Effector memory CD4-positive, alpha-beta T cell (primary cell): ENCODE measurements at places on chromosomes 2 and 18.

GRCh38 chr2:64718250-64718885 is 64.7 kb upstream of the SERTAD2 start:
- H3K36me3 ChIP-seq = no peaks in the 10 kb centered on the region
- H3K27me3 ChIP-seq = no peaks in the 10 kb centered on the region
- H3K27ac ChIP-seq = no peak overlapping the region
- no peak for DNase-seq
- no peaks in the 10 kb centered on the region for H3K4me1 ChIP-seq

DNA sequence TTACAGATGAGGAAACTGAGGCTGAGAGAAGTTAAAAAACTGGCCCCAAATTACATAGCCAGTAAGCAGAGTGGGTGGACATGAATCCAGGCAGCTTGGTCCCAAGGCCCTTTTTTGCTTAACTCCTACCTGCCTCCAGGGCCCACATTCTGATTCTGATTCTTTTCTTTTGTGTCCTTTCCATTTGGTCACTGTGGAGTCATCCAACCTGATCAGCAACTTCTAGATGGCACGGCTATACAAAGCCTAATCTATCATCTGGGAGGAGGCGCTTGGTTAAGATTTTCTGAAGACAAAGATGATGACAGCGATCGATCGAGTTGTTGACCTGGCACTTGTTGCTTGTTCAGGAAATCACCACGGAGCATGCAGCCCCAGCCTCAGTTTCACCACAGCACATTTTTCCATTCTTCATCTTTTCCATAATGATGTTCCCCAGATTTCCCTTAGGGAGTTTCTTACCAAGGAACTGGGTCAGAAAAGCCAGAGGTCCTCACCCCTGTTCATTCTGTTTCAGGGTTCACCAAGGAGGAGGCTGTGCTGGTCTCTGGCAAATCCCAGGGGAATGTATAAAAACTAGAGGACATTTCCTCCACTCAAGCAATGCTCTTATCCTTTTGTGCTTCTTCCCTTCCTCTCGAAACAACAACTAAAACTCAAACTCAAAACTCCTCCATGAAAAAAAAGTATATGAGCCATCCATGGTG is 6.9 kb upstream of the IGFBP2 start:
- H3K27me3 ChIP-seq = no peaks in the 10 kb centered on the region
- no peak overlapping the region for H3K4me3 ChIP-seq
- DNase-seq = no peak
- no peak overlapping the region for H3K27ac ChIP-seq

DNA sequence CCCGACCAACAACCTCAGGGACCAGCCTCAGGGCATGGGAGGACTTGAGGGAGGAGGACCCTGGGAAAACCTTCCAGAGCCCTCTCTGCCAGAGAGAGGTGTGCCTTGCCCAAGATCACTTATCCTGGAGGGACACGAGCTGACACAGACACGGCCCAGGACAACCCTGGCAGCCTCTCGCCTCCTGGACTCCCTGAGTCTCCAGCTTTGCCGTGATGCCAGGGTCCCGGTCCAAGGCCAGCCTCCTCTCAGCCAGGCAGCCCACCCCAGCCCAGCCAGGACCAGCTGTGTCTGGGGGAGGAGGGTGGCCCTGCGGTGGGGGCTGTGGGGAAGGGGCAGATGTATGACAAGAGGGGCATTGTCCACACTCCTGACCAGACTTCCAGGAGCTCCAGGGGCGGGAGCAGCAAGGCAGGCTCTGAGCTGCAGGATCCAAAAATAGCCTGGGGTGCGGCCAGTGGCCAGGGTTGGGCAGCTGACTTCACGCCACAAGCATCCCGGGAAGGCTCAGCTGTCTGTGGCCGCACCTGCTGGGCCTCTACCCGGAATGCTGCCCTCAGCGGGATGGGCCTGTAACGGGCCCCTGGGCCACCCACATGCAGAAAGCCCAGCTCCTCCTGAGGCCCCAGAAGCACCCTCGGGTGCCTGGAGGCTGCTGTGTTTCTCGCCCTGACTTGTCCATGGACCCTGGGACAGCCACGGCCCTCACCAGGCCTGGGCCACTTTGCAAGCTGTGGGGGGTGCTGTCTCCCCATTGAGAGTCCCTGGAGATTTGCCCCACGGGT is 65.5 kb upstream of the GPC1 start:
- no peak for DNase-seq
- H3K27me3 ChIP-seq = no peaks in the 10 kb centered on the region
- H3K4me1 ChIP-seq = no peaks in the 10 kb centered on the region
- H3K4me3 ChIP-seq = no peak overlapping the region
- no peak overlapping the region for H3K27ac ChIP-seq

GRCh38 chr18:57547260-57547659 is 39.2 kb downstream of the FECH start:
- H3K27me3 ChIP-seq = no peaks in the 10 kb centered on the region
- DNase-seq = no peak
- H3K36me3 ChIP-seq = peaks cover 9% of the 10 kb centered on the region
- no peak overlapping the region for H3K4me3 ChIP-seq
- no peak overlapping the region for H3K27ac ChIP-seq

DNA sequence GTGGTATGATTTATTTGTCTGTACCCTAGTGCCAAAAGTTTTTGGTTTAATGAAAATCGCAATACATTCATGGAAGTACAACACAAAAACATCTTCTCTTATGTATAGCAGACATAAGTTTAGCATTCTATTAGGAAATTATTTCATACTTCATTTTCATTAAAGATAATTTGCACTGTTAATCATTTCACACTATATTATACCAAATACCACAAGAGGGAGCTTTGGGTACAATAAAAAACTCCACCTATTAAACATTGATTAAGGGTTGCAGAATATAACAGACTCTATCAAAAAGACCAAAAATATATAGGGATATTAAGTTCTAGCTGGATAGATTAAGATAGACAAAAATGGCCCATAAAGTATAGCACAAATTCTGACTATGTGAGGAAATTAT is 79.0 kb downstream of the SLC66A3 start:
- H3K27me3 ChIP-seq = no peaks in the 10 kb centered on the region
- H3K36me3 ChIP-seq = peaks cover 5% of the 10 kb centered on the region
- H3K27ac ChIP-seq = no peak overlapping the region
- H3K4me3 ChIP-seq = no peak overlapping the region

DNA sequence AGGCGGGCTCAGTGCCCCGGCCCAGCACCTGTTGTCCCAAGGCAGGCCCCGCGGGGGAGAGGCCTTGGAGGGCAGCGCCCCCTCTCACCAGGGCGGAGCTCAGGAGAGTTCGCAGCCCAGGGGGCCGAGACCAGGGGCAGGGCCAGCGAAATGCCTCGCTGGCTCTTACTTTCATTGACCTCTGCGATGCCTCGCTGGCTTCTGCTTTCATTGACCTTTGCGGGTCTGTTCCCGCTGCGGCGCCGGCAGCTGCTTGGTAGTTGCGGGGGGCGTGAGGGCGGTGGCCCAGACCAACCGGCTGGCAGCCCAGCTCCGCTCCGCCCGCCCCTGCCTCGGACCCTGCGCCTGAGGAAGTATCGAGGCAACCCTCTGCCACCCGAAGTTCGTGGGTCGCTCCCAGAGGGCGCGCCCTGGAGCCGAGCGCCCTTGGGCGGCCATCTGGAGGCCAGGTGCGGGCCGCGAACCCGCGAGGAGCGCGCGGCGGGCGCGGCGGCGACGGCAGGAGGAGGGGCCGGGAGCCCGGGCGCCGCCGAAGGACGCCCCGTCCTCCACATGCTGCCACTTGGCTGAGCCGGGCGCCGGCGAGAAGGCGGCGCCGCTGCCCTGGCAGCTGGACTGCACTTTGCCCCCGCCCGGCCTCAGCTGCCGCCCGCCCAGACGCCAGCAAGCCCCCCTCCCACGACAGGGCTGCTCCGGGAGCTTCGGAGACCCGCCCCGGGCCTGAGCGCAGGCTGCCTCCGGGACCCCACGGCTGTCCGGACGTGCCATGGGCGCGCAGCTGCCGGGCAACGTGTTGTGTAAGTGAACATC is 118.0 kb upstream of the MSTN start:
- DNase-seq = no peak
- no peaks in the 10 kb centered on the region for H3K36me3 ChIP-seq
- no peak overlapping the region for H3K27ac ChIP-seq
- H3K4me1 ChIP-seq = no peaks in the 10 kb centered on the region
- H3K27me3 ChIP-seq = peaks cover 4% of the 10 kb centered on the region

- DNase-seq = no peak
- no peak overlapping the region for H3K4me3 ChIP-seq
- no peak overlapping the region for H3K27ac ChIP-seq
These were observed 176.5 kb upstream of the SPRED2 start for GRCh38 chr2:65608916-65609315.

- H3K27me3 ChIP-seq = no peaks in the 10 kb centered on the region
- H3K4me1 ChIP-seq = no peaks in the 10 kb centered on the region
- H3K4me3 ChIP-seq = no peak overlapping the region
- no peak overlapping the region for H3K27ac ChIP-seq
- no peaks in the 10 kb centered on the region for H3K36me3 ChIP-seq
These were observed 234.8 kb downstream of the DSEL start for GRCh38 chr18:67281746-67282145.

GRCh38 chr2:103808814-103809213 is 1045.1 kb upstream of the POU3F3 start:
- H3K4me3 ChIP-seq = no peak overlapping the region
- no peaks in the 10 kb centered on the region for H3K36me3 ChIP-seq
- H3K27ac ChIP-seq = no peak overlapping the region
- no peak for DNase-seq
- H3K27me3 ChIP-seq = no peaks in the 10 kb centered on the region
- no peaks in the 10 kb centered on the region for H3K4me1 ChIP-seq

GRCh38 chr2:66433945-66434678 is 813 bp upstream of the MEIS1 start:
- H3K4me3 ChIP-seq = peak overlapping the region; percentile 13
- peaks cover 21% of the 10 kb centered on the region for H3K27me3 ChIP-seq
- H3K4me1 ChIP-seq = peaks cover 20% of the 10 kb centered on the region
- no peaks in the 10 kb centered on the region for H3K36me3 ChIP-seq
- H3K27ac ChIP-seq = no peak overlapping the region

DNA sequence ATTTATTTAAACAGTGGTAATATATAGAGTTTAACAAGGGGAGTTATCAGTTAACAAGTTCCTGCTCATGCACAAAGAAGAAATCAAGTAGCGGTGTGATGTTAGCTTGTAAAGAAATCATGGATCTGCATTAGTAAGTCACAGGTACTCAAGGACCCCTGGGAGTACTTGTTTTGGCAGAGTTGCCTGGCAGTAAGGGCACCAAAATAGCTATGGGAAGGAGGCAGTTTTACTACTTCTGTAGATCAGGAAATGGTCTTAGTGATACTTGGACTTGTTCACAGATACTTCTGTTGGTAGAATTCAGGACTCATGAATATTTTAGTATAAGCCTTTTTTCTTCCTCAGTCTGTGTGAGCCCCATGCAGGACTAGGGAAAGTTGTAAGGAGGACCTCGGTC is 107.3 kb upstream of the IL1R2 start:
- no peak overlapping the region for H3K4me3 ChIP-seq
- H3K27me3 ChIP-seq = no peaks in the 10 kb centered on the region
- no peak overlapping the region for H3K27ac ChIP-seq
- no peak for DNase-seq

- H3K4me1 ChIP-seq = no peaks in the 10 kb centered on the region
- H3K4me3 ChIP-seq = no peak overlapping the region
- no peak for DNase-seq
- H3K36me3 ChIP-seq = no peaks in the 10 kb centered on the region
- H3K27ac ChIP-seq = no peak overlapping the region
These were observed 23.3 kb downstream of the CHST10 start for GRCh38 chr2:100394111-100394641.

DNA sequence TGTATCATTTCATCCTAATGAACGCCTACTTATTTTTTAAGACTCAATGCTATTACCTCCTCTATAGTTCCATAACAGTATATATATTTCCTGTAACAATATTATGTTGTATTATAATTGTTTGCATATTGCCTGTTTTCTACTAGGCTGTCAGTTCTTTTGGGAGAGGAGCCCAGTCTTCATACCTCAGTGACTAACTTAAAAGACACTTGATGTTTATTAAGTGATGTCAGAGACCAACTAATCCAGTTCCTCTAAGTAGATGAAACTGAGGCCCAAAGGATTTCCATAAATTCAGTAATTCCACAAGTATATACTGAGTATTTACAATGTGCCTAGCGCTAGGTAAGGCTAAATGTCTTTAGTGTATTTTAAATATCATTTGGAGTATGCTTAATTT is 48.9 kb upstream of the AAK1 start:
- H3K36me3 ChIP-seq = no peaks in the 10 kb centered on the region
- peaks cover 64% of the 10 kb centered on the region for H3K4me1 ChIP-seq
- H3K4me3 ChIP-seq = no peak overlapping the region
- no peaks in the 10 kb centered on the region for H3K27me3 ChIP-seq

DNA sequence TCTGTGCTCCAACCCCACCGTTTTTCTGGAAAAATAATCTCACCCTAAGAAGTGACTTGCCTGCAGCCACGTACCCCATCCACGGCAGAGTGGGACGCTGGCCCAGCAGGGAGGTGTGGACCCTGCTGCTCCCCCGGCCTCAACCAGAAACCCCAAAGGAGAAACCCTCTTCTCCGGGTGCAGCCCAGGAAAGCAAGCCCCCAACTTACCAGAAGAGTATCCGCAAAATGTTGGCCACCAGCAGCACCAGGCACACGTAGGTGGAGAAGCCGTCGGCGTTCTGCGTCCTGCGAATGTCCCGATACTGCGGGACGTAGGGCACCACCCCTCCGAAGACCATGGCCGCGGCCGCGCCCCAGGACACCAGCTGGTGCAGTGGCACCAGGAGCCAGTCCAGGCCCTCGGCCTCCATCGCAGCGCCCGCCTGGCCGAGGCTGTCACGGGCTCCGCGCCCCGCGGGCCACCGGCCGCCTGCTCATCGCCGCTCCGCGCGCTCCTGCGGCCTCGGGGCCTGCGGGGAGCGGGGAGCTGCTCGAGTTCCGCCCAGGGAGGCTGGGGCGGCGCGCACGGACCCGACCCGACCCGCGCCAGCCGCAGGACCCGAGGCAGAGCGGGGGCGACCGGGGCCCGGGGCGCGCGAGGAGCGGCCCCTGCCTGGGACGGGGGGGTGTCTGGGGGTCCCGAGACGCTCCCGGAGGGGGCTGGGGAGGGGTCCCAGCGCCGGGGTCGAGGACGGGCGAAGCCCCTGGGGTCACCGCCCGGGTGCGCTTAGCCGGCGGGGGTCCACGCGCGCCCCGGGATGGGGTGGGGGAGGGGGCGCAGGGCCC is 725 bp downstream of the SLC66A2 start:
- H3K4me3 ChIP-seq = peak overlapping the region; percentile 78
- DNase-seq = no peak
- H3K27me3 ChIP-seq = no peaks in the 10 kb centered on the region
- H3K4me1 ChIP-seq = peaks cover 20% of the 10 kb centered on the region

GRCh38 chr2:216181953-216182461 is 72.9 kb downstream of the XRCC5 start:
- peaks cover 23% of the 10 kb centered on the region for H3K36me3 ChIP-seq
- no peaks in the 10 kb centered on the region for H3K4me1 ChIP-seq
- no peak overlapping the region for H3K4me3 ChIP-seq
- no peak for DNase-seq
- no peak overlapping the region for H3K27ac ChIP-seq

GRCh38 chr2:120231974-120232635 is 8.9 kb upstream of the TMEM185B start:
- peak; percentile 39 for DNase-seq
- no peaks in the 10 kb centered on the region for H3K27me3 ChIP-seq
- H3K4me1 ChIP-seq = peaks cover 12% of the 10 kb centered on the region
- peak overlapping the region; percentile 79 for H3K4me3 ChIP-seq
- H3K27ac ChIP-seq = peak overlapping the region; percentile 81
